ENCODE measurements at places on chromosomes 4 and X.

DNA sequence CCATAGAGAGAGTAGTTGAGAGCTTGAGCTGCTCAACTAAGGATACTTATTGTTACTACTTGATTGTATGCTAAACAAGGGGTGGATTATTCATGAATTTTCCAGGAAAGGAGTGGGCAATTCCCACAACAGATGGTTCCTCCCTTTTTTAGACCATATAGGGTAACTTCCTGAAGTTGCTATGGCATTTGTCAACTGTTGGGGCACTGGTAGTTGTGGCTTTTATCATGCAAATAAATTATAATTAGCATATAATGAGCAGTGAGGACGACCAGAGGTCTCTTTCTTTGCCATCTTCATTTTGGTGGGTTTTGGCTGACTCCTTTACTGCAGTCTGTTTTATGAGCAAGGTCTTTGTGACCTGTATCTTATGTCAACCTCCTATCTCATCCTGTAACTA lies 1403.5 kb upstream of the PABPC4L start:
- no peak for DNase-seq

- DNase-seq = no peak
Measured at GRCh38 chrX:72307646-72308051, 1.9 kb upstream of the CITED1 start.

DNA sequence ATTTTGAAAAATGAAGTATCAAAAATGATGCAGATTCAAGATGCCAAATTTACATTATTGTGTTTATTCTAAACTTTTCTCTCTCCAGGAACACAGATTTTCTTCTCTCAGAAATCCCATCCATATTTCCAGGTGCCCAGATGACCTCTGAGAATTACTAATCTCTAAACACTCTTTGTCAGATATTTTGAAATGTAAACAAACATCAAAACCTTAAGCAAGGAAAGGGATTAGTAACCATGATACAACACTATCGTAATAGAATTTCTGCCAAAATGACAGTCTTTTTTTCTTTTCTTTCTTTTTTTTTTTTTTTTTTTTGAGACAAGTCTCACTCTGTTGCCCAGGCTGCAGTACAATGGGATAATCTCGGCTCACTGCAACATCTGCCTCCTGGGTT lies 76.7 kb downstream of the PDS5A start:
- DNase-seq = no peak

- DNase-seq = no peak
Measured at GRCh38 chrX:40617566-40617965, 5.7 kb upstream of the MPC1L start.

- no peak for DNase-seq
Measured at GRCh38 chr4:137531168-137531985, 917 bp downstream of the PCDH18 start.

DNA sequence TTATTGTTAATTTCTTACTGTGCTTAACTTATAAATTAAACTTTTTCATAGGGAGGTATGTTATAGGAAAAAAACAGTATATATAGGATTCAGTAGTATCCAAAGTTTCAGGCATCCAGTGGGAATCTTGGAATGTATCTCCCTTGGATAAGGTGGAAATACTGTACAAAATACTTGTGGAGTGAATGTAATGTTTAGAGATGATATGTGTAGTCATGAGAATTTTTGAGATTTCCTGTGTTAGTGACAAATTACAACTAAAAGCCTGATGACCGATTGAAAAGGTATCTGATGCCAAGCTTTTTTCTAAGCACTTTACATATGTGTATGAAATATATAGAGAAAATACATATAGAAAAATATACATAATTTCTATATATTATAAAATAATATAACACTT lies 69.2 kb downstream of the STK32B start:
- no peak for DNase-seq

DNA sequence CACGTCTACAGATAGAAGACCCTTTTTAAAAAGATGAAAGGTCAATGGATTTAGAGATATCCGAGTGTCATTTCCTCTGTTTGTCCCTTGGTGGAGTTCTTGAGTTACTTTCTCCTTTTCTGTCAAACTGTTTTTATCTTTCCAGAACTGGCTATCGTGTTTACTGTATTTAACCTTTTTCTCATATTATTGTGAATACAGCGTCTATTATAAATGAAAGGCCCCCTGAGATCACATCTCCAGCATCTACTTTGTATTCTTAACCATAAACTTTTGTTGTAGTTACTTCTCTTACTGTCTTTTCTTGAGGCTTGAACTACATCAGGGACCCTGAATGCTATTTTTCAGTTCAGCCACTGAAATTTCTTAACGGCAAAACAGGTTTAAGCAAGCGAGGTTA lies 4.0 kb upstream of the PCDH7 start:
- DNase-seq = no peak

- DNase-seq = no peak
Measured at GRCh38 chr4:150720973-150721518, 139.1 kb downstream of the MAB21L2 start.

All from GM12892 (cell line).